ENCODE measurements at places on chromosomes 5 and 9. TPM values are rescaled to one million over a fixed set of nuclear protein-coding genes. Genes with fewer than 3 reads are reported as not detected.

DNA sequence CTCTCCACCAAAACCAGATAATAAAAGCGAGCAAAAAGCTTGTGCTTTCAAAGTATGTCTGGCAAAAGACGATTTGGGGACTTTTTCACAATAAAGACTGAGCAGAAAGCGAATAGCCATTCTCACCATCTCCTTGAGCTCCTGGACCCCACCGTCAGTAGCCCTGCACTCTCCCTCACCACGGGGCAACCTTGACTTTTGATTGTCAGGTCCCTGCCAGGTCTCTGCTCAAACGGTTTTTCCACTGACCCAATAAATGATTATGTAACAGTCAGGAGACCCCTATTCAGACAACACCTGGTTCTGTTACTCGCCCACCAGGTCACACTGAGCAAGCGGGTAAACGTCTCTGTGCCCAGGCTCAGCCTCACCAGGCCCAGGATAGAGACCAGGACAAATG lies 131.3 kb downstream of the MVB12B start:
- DNase-seq, result no peak

Gene TMED7
- 89.0 TPM for total RNA-seq

DNA sequence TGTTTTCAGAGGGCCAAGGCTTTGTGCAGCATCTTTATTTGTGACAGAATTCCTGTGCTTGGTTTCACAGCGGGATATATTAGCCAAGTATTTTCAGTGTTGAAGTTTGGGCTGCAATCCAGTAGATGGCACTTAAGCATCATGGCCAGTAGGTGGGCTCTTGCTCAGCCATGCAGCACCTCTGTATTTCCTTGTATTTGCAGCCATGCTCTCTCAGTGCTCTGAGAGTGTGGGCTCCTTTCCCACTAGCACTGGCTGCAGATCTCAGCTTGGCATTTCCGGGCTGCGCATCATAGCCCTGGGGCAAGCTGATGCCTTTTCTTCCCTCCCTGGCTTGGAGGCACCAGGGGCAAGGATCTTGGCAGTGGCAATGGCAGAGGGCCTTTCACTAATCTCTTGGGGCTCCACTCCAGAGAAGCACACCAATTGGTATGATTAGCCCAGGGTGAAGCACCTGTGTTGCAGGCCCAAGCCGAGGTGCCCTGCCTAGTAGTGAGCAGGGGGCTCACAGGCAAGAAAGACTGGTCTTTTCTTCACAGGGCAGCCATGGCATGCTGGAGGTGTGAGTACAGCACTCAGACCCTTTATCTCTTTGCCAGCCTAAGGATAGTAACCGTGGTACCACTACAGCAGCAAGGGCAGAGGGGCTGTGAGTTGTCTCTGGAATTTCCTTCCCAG lies 48.3 kb downstream of the SLCO6A1 start:
- DNase-seq, result no peak

GRCh38 chr5:53069626-53070025 lies 39.9 kb downstream of the MOCS2 start:
- DNase-seq, result no peak

Gene TSPAN17
- total RNA-seq, result 36.3 TPM

- no peak for DNase-seq
These were observed at the start of gene IL31RA for GRCh38 chr5:55850839-55851674. TSS of gene IL31RA (plus strand) at chr5:55851357. CDS start at chr5:55851571, 214 bp downstream.

DNA sequence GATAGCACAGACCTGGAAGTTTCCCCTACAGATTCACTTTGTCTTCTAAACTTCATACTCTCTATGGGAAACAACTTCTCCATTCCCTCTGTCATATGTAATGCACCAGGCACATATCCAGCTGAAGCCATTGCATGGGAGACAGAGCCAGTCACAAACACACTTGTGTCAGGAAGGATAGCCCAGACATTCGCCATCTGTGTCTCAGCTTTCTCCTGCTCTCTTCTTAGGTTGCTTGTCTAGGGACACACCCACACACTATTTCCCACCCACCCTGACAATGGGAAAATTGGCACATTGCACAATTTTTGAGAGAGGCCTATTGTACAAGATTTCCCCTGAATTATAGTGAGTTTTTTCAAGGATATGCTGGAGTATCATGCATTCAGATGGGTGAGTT lies 158.4 kb upstream of the MPDZ start:
- DNase-seq, result no peak
